ENCODE measurements at places on chromosomes 12 and 14.

DNA sequence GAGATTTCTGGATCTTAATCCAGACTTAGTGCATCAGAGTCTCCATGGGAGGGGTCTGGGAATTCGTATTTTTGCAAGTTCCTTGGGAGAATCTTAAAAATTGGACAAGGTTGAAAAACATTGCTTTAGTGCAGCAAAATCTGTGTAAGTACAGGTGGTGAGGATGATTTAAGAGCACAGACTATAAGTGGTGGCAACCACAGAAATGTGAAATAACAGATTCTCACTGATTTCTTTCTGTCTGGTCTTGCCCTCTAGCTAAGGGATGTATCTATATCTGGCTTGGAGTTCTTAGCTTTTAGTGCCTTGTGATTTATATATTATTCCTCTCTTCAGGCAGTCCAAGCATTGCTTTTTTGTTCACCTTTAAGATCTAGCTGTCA, 116.2 kb downstream of the DIP2B start:
- no peak for DNase-seq

DNA sequence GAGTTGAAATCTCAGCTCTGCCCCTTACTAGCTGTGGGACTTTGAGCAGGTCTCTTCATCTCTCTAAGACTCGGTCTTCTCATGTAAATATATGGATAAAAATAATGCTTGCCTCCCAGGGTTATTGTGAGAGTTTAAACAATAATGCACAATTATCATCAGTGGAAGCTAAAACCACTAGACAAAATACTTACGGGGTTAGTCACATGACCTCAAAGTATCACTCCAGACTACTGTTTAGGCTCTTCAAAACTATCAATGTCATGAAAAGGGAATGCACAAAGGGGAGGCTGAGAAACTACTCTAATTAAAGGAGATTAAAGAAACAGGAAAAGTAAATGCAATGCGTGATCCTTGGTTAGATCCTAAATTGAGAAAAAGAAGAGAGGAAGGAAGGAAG, 24.5 kb upstream of the TSPAN11 start:
- no peak for DNase-seq

DNA sequence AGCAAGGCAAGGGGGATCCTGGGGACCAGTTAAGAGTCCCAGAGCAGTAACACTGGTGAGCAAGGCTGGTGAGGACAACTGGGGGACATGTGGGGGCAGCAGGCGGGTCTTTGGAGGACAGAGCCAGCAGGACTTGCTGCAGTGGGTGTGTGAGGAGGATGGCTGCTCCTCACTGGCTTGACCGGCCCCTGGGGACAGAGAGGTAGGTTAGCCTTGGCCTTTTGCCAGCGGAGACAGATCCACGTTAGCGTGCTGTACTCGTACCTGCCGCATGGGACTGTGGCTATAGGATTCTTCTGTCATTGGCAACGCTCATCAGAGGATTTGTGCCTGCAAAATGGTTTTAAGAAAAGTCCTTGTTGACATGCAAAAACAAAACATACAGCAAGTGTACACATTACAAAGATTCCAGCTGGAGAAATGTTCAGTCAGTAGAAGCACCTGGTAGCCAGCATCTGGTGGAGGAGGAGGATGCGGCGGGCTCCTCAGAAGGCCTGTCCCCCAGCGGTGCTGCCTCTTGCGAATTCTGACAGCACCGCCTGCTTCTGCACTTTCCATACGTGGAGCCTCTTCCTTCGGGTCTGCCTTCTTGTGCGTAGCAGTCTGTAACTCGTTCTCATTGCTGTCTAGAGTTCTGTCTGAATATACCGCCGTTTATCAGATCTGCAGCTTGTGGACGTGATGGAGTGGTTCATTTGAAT, 91.3 kb downstream of the EP400 start:
- no peak for DNase-seq

- no peak for DNase-seq
Measured at GRCh38 chr12:57254506-57255280, 3.7 kb upstream of the STAC3 start.

GRCh38 chr12:57985685-57986084, 44.3 kb downstream of the ATP23 start:
- DNase-seq, result no peak

- no peak for DNase-seq
Measured at GRCh38 chr12:49515266-49515665, 23.6 kb upstream of the KCNH3 start.

GRCh38 chr12:71804505-71804904, 35.1 kb upstream of the TBC1D15 start:
- no peak for DNase-seq

- DNase-seq, result no peak
Measured at GRCh38 chr12:123261196-123261595, 10.5 kb downstream of the CDK2AP1 start.

- DNase-seq, result no peak
Measured at GRCh38 chr12:113006641-113007040, 28.3 kb downstream of the OAS2 start.

DNA sequence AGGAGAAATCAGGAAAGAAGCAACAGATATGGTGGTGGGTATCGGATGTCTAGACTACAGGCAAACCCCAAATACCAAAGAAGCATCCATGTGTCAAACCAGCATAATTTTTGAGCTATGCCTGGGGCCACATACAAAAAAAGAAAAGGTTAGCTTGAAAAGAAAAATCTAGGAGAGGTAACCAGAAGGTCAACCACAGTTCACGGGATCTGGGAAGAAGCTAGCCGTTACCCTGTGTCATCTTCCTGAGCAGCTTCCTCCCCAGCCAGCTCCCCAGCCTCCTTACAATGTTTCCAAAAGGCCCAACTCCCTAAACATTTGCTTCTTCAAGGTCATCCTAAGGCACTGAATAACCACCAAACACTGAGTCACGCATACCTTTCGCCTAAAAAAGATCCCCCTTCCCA, 3.1 kb downstream of the SINHCAF start:
- no peak for DNase-seq

DNA sequence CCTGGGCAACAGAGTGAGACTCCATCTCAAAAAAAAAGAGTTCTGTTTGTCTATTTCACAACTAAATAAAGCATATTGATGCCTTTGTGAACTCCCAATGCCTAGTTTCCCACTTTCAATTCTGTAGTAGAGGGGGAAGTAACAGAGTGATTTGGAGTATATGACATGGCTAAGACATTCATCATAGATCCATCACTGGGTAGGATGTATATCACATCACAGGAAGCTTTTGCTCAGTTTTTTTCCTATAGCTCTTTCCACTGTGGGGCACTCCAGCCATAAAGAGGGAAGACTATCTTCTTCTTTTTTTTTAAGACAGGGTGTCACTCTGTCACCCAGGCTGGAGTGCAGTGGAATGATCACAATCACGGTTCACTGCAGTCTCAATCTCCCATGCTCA, 154.0 kb upstream of the BCL2L14 start:
- no peak for DNase-seq

- no peak for DNase-seq
Measured at GRCh38 chr12:52182384-52182783, 9.4 kb downstream of the KRT80 start.

DNA sequence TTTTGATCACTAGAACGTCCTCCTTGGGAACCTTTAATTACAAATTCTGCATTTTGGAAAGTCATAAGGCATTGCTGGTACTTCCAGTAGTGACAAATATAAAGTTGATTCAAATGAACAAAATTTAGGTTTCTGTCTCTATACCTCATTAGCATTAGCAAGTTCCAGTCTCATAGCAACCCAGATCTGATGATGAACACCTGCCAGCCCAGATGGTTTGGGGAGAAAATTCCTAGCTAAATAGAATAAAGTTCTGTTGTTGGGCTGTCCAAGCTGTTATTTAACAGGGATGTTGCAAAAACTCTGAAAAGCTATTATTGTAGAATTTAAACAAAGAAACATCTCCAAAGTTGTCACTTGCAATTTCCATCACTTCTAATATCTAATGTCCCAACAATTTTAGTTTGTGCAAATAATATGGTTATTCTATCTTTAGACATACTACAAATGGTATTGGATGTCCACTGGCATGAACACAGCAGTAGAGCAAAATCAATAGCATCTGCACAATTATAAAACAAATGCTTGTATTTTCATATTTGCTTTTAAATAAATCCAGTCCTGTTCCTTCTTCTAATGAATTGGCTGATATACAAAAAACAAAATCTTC, 299.4 kb downstream of the SLC16A7 start:
- DNase-seq, result no peak

DNA sequence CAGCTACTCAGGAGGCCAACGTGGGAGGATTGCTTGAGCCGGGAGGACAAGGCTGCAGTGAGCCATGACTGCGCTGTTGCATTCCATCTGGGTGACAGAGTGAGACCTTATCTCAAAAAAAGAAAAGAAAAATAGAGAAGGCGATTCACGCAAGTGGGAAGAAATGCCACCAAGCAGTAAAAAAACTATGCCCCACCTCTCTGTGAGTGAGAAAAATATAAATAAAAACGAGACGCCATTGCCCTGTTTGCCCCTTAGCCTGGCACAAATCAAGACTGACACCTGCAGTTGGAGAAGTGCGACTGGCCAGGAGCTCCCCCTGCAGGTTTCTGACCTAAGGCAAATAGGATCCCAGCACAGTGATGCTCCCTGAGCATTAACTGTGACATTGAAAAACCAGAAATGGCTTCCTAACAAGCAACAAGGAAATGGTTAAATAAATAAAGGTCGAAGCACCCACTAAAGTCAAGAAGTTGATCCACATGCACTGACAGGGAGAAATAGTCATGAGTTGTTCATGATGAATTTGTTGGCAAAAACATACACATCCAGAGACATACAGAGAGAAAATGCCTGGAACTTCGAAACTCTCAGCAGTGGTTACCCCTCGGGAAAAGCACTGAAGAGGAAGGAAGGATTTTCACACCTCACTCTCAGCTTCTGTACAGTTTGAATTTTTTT, 21.1 kb downstream of the GSC start:
- no peak for DNase-seq

DNA sequence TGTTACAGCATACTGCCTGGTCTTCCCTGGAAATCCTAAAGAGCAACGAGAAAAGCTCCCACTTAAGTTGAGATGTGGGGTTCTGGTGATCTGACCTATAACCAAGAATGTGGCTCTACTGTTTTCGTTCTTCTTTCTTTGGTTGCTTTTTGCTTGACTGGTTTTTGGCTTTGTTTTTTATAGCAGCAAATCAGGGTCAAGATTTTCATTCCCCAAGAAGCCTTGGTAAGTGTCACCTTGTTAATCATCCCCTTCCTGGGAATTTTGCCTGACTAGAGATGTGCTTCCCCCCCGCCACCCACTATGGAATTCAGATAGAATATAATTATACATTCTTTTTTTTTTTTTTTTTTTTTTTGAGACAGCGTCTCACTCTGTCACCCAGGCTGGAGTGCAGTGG, 116.7 kb upstream of the FOXN3 start:
- no peak for DNase-seq

DNA sequence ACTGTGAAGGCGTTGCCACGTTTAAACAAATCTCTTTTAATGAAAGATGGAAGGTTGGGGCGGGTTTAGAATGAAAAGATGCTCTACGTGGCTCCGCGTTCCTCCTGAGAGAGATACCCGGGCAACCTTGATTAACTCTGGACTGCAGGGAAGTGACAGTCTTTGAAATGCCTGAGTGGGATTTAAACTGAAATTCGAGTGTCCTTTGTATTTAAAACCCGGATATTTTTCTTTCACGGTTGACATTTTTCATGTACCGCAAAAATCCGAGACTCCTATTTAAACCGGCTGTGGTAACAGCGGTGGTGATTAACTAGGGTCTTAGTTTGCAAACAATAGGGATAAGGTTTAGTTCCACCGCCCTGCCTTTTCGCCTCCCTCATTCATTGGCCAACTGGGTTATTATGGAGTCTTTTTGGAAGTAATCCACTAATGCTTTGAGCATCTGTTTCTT, 707 bp downstream of the G2E3 start:
- DNase-seq, result no peak

DNA sequence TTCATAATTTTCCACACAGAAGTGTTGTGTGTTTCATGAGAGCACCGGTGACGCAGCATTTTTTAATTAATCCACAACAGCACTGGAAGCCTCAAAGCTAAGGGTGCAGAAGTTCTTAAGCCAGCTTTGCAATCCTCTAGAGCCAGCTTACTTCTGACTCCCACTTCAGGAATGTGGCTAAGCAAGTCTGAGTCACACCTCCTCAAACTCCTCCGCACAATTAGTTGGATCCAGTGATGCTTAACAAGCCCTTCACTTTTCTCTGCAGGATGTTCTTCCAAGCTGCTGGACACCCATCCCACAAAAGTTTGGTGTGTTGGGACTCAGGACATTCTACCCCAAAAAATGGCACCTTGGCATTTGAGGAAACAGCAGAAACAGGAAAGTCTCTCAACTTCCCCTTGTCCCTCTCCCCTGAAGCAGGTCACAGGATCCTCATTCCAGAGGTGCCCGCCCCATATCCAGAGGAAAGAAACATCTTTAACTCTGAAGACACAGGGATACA, 210.0 kb downstream of the PPM1H start:
- no peak for DNase-seq

- DNase-seq, result no peak
Measured at GRCh38 chr14:81384900-81385299, 15.2 kb downstream of the STON2 start.

- DNase-seq, result no peak
Measured at GRCh38 chr12:6090803-6091202, 33.7 kb downstream of the VWF start.

Measured in Right ventricle myocardium inferior (tissue), 1 donor.